ENCODE measurements at places on chromosomes 12 and 14. TPM values are rescaled to one million over a fixed set of nuclear protein-coding genes. Genes with fewer than 3 reads are reported as not detected.

Gene CALM1
- 638 TPM for total RNA-seq

Gene KRT1
- total RNA-seq: not detected

Gene SPPL3
- total RNA-seq: 10.2 TPM

Gene TAS2R42
- not detected for total RNA-seq

Gene RASSF8
- total RNA-seq: 55.3 TPM

Gene CPM
- 4.3 TPM for total RNA-seq

Gene PTPN6
- 1.2 TPM for total RNA-seq

Gene VDR
- total RNA-seq: 0.60 TPM

Gene C12orf54
- not detected for total RNA-seq

Gene NKX2-1
- total RNA-seq: not detected

Gene BMP4
- 95.3 TPM for total RNA-seq

Gene CLEC4C
- total RNA-seq: not detected

Gene GLIPR1L1
- not detected for total RNA-seq

Gene ATL1
- total RNA-seq: 5.1 TPM

Gene CCDC175
- total RNA-seq: not detected

Gene ATG14
- total RNA-seq: 5.7 TPM

Gene MIP
- not detected for total RNA-seq

Gene BICDL1
- 0.27 TPM for total RNA-seq

Gene OR2AP1
- not detected for total RNA-seq

Gene KRT72
- not detected for total RNA-seq

Gene ANKRD9
- 29.8 TPM for total RNA-seq

Gene FMNL3
- 49.6 TPM for total RNA-seq

Gene CLEC1B
- not detected for total RNA-seq

Gene CCNK
- total RNA-seq: 24.6 TPM

Gene CLEC2B
- 64.1 TPM for total RNA-seq

Gene LRFN5
- total RNA-seq: not detected

Gene PRH2
- total RNA-seq: not detected

Gene UBR7
- total RNA-seq: 33.8 TPM

Gene SMCO2
- not detected for total RNA-seq

Gene NEDD1
- total RNA-seq: 30.1 TPM

Gene KRT83
- total RNA-seq: not detected
